ENCODE measurements at places on chromosomes 4 and X.

GRCh38 chrX:132576939-132577338 is 88.1 kb upstream of the MBNL3 start:
- no peak for DNase-seq

- peak; percentile 58 for DNase-seq
Observed at GRCh38 chrX:18983666-18984380, at the start of gene PHKA2. PHKA2 (minus strand) TSS chrX:18984114; CDS start chrX:18983932, 182 bp downstream.

DNA sequence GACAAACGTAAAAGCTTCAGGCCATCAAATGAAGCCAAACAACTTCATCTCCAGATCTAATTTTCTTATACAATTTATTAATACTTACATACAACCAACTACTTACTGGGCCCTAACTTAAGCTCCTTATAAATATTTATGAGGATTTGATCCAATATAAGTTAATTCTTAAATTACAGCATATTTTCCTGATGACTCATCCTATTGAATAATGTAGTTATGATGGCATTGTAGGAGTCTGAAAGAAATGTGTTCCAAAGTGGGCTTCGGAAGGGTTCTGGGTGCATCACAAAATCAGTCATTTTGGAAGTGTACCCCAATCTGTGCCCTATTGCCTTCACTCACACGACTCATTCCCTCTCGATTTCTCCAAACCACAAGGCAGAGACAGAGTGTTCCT is 455.1 kb upstream of the CTSO start:
- no peak for DNase-seq

DNA sequence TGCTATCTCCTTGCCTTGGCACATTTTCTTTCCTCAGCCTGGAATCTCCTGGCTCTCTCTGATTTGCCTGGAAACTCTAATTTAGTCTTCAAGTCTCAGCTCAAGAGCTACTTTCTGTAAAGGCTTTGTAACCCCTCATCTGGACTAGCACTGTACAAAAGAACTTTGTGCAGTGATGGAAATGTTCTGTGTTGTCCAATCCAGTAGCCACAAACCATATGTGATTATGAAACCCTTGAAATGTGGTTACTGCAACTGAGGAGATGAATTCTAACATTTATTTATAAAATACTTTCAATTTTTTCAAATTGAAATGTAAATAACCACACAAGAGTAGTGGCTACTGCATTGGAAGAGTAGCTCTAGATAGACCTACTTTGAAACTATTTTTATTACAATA is 66.6 kb upstream of the HS3ST1 start:
- DNase-seq = no peak

DNA sequence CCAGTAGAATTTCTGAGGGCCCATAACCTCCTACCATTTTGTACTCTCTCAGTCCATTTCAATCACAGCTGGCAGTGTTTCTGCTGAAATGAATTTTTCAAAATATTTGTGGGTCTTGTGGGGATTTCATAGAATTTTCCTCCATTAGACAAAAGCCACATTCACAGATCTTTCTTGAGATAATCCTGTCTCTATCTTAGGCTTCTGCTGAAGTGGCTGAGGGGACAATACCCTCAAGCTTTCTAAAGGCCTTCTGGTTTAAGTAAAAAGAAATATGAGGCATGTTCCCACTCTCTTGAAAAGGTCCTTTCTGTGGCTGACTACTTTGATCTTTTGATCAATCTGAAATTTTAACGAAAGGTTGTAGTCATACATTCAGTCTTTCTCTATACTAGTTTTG is 1930.0 kb upstream of the AGA start:
- DNase-seq = no peak

GRCh38 chrX:14050709-14051108 is 21.0 kb upstream of the GEMIN8 start:
- DNase-seq = no peak

- no peak for DNase-seq
Observed at GRCh38 chr4:41887821-41888686, 47.2 kb upstream of the TMEM33 start.
